Panc1 (cell line): ENCODE measurements at places on chromosomes 5 and 9. TPM values are rescaled to one million over a fixed set of nuclear protein-coding genes. Genes with fewer than 3 reads are reported as not detected.

ANGPTL2 gene
- 0.08 TPM for total RNA-seq

NTRK2 gene
- total RNA-seq: 0.23 TPM

LRRC19 gene
- not detected for total RNA-seq

PTTG1 gene
- 171 TPM for total RNA-seq
